ENCODE measurements at places on chromosomes 11 and 22. TPM values are rescaled to one million over a fixed set of nuclear protein-coding genes. Genes with fewer than 3 reads are reported as not detected.

DNA sequence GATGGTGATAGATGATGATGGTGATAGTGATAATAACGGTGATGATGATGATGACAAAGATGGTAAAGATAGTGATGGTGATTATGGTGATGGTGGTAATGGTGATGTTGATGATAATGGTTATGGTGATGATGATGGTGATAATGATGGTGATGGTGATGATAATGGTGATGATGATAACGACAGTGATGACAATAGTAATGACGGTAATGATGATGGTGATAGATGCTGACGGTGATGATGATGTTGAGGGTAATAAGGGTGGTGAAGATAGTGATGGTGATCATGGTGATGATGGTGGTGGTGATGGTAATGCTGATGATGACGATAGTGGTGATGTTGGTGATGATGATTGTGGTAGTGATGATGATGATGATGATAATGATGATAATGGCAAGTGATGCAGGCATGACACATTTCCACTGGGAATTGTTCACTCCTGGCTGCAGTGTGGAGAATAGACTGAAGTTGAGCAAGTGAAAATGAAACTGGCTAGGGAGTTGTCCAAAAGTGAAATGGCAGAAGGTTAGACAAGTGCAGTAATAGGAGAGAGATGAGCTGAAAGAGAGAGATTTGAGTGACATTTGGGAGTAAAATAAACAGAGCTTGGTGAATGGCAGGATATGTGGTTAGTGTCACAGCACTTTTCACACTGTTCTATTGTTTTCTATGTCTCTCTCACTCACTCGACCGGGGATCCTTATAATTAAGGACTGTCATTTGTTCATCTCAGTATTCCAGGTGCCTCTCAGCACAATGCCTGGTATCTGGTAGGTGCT lies 992.5 kb downstream of the OPCML start:
- DNase-seq = no peak

- no peak for DNase-seq
Observed at GRCh38 chr11:88421530-88421929, 84.0 kb upstream of the CTSC start.

- DNase-seq = no peak
Observed at GRCh38 chr11:17400048-17400775, 11.8 kb upstream of the KCNJ11 start.

- DNase-seq = no peak
Observed at GRCh38 chr22:33757802-33758483, 162.3 kb downstream of the LARGE1 start.

GRCh38 chr11:119641983-119642745 lies 86.8 kb downstream of the NECTIN1 start:
- peak; percentile 60 for DNase-seq

- DNase-seq = peak; percentile 14
Observed at GRCh38 chr11:17005646-17006045, 8.6 kb downstream of the PLEKHA7 start.

OAF gene
- total RNA-seq = 25.7 TPM

DCHS1 gene
- total RNA-seq = 81.7 TPM

OR51E2 gene
- total RNA-seq = not detected
